ENCODE measurements at places on chromosomes 11 and 22. TPM values are rescaled to one million over a fixed set of nuclear protein-coding genes. Genes with fewer than 3 reads are reported as not detected.

Gene SYCE3
- total RNA-seq: 0.37 TPM

Gene MUC5AC
- not detected for total RNA-seq

Gene SHANK2
- total RNA-seq: 3.6 TPM

Gene IFITM10
- 0.28 TPM for total RNA-seq

Gene OR52I2
- total RNA-seq: not detected

Gene NCAPH2
- 17.1 TPM for total RNA-seq

Gene NCAM1
- total RNA-seq: 0.28 TPM

Gene C1QTNF5
- total RNA-seq: 17.5 TPM

Gene DUSP8
- total RNA-seq: under 0.01 TPM

Gene UFD1
- 57.0 TPM for total RNA-seq

Gene CRYBB3
- not detected for total RNA-seq

Gene SERPIND1
- total RNA-seq: not detected

Gene MUC15
- total RNA-seq: not detected

Gene DEUP1
- not detected for total RNA-seq

Gene CAVIN3
- 185 TPM for total RNA-seq

Gene DBX1
- total RNA-seq: not detected

Gene SLC1A2
- total RNA-seq: 6.5 TPM

Gene GALNT18
- total RNA-seq: 3.7 TPM

Gene BLID
- total RNA-seq: 4.3 TPM

Gene LDHAL6A
- total RNA-seq: not detected

Gene TECTA
- 0.28 TPM for total RNA-seq

Gene ISX
- not detected for total RNA-seq

Gene TMEM132A
- total RNA-seq: 23.9 TPM

Gene WNT11
- total RNA-seq: 1.1 TPM

Gene GRAP2
- not detected for total RNA-seq

Gene MS4A7
- total RNA-seq: not detected

Gene RHOG
- total RNA-seq: 4.4 TPM

Gene SDHAF2
- total RNA-seq: 47.0 TPM

Gene CDC42EP2
- total RNA-seq: 15.0 TPM

Gene ZNF215
- 3.1 TPM for total RNA-seq

Gene RIMBP3B
- 0.14 TPM for total RNA-seq

Gene ZP1
- 0.55 TPM for total RNA-seq

Gene ANKK1
- under 0.01 TPM for total RNA-seq

Gene ABCG4
- 0.14 TPM for total RNA-seq

Gene LINC01488
- not detected for total RNA-seq

Gene BDNF
- 48.4 TPM for total RNA-seq

Data from smooth muscle cell of bladder (primary cell).